ENCODE measurements at places on chromosomes 3 and 15.

DNA sequence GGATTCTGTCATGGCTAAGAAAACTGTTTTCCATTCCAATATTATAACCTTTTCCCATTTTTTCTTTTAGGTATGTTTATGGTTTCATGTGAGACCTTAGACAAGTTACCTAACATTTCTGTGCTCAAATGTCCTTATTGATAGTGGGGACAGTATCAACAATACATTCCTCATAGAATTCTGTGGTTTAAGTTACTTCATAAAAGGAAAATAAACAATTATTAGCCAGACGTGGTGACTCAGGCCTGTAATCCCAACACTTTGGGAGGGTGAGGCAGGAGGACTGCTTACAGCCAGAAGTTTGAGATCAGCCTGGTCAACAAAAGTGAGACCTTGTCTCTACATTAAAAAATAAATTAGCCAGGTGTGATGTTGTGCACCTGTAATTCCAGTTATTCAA, 436.8 kb upstream of the CNTN4 start:
- no peak for DNase-seq

GRCh38 chr3:52406791-52407510, 38.0 kb downstream of the SEMA3G start:
- no peak for DNase-seq

DNA sequence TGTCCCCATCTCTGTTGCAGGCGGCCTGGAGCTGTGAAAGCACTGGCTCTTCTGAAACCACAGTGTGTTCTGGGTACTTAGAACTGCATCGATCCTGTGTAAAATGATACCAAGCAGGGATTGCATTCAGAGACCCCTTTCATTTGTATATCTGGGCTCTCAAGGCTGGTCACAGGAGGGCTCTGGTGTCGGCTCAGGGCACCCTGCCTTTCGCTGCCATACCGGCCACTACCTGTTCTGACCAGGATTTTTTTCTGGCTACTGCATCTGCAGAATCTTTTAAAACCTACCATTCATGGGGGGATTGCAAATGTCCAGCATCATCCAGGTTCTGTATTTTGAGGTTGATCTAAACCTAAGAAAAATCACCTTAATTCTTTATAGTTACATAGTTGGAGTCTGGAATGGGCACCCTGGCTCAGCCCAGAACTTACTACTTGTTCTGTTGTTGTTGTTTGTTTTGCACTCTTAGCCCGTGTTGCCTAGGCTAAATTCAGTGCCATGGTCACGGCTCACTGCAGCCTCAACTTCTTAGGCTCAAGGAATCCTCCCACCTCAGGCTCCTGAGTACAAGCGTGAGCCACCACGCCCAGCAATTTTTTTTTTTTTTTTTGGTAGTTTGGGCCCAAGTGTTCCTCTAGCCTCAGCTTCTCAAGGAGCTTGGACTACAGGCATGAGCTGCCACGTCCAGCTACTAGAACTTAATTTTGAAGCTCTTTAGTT, 52.7 kb downstream of the TRIM71 start:
- no peak for DNase-seq

- DNase-seq = no peak
These were observed 76.1 kb downstream of the ISG20 start for GRCh38 chr15:88714782-88715372.

DNA sequence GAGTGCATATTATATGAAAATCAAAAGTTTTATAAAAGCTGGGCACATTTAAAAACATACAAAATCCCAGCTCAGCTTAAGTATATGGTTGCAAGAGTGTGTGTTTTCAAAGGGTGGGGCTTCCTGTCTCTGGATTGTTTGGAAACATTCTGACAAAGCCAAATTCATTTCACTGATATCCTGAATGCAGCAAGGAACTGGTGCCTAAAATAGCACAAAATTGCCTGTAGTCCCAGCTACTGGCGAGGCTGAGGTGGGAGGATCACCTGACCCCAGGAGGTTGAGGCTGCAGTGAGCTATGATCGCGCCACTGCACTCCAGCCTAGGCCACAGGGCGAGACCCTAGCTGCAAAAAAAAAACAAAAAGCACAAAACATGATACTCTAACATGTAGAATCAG, 13.0 kb upstream of the TJP1 start:
- DNase-seq = no peak

DNA sequence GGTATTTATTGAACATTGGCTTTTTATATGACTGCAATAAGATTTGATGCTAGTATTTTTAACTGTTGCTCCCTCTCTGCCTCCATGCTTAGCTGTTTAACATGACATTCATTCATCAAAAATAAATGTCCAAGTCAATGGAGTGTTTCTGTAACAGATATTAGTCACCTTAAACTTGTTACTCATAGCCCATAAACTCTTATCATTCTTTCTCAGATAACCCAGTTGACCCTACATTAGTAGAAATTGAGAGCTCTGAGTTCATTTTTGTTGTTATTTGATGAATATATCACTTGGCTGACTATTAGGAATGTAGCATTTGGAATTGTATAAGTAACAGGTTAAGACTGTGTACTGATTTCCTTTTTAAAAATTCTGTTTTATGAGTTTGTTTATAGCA, 201.1 kb downstream of the UBE2E2 start:
- no peak for DNase-seq

GRCh38 chr15:96243701-96244100, 86.8 kb upstream of the NR2F2 start:
- DNase-seq = no peak

DNA sequence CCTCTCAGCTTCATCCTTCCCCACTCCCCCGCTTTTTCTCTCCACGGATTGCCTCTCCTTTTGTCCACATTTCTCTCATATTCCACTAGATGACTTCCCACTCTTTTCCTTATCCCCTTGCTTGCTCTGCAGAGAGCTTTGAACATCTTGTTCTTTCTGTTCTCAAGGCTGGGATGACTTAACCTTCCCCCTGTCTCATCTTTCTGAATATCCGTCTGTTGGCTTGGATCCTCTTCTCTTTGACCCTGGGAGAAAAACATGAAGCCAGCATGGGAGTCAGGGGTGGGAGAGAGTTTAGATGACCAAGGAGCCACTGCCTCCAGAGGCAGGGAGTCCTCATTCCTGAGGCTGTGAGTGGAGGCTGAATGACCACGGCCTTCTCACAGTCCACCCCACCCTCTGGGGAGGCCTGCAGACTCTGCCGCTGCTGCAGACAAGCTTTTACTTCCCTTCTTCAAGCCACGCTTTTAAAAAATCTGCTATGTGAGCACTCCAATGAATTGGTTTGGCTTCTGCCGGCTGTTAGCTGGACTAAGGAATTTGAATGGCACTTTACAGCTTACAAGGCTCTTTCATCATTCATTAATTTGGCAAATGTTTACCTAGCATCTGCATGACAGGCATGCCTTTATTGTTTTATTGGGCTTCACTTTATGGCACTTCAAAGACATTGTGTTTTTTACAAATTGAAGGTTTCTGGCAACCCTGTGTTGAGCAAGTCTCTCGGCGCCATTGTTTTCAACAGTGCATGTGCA, 111.6 kb upstream of the SLC6A6 start:
- DNase-seq = no peak

- no peak for DNase-seq
These were observed 61.7 kb downstream of the CCNL1 start for GRCh38 chr3:157098121-157098822.
